MV-4-11 (cell line): ENCODE measurements at places on chromosomes 2 and 18.

DNA sequence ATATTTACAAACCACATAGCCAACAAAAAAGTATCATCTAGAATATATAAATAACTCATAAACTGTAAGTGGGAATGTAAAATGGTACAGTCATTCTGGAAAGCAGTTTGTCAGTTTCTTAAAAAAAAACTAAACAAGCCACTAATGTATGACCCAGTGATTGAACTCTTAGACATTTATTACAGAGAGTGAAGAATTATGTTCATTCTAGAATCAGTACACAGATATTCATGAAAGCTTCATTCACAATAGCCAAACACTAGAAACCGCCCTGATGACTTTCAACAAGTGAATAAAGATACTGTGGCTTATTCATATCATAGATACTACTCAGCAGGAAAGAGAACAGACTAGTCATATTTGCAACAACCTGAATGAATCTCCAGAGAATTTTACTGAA is 1541.5 kb downstream of the LRP1B start:
- DNase-seq, result no peak

GRCh38 chr2:119433636-119434327 is 2.1 kb downstream of the TMEM37 start:
- DNase-seq, result no peak

DNA sequence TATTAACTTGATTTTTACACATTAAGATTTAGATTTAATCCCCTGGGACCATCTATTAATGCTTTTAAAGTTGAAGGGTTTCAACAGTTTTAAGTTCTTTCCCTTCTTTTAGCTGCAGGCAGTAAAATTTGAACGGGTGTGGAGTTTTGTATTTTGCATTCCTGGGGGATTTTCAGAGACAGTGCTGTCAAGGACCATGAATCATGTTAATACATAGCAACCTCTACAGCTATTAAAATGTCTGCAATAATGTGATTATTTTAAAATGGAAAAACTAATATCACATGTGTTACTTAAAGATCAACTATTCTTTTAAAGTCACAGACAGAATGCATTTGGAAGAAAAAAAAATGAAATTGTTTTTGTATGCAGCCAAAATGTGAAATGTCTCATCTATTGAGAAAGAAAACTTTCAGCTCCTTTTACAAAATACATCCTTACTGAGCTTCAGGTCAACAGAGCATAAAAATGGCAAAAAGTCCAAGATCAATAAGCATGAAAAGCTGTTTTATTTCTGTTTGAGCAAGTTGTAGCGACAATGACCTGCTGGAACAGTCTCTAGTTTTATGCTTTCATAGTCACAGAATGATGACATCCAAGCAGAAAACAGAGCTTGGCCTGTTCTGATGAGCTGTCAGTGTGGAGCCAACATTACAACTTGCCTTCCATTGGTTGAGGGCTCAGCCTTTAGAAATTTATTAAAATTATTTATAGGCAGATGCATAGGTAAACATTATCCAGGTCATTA is 21.6 kb upstream of the ZNF521 start:
- no peak for DNase-seq

DNA sequence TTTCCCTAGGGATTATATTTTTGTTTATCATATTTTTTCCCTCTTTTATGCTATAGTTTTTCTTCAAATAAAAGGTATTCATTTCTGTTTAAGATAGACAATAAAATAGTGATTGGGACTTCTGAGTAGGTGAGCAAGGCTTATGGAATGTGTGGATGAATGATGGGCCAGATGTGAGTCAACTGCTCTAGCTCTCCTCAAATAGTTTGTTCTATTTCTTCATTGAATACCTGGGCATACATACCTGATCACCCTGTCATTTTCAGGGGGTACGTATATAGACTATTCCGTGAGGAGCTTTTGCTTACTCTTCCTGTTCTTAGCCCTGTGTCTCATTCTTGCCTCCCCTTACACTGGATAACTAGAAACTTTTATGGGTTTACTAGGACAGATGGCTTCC is 41.9 kb downstream of the BABAM2 start:
- DNase-seq, result no peak

DNA sequence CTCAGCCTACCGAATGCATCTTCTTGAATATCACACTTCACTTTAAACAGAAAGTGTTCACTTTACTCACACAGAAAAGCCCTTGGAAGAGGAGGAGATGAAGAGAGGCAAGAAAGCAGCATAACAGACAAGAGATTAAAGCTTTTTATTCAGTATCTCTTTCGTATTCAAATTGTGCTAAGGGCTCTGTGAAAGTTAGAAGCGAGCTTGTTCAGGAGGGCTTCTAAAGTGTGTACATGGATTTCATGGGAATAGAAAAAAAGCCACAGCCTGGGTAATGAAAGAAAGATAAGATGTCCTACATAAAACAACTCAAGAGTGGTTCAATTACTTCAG is 531.9 kb downstream of the TMEM182 start:
- no peak for DNase-seq

GRCh38 chr2:173749315-173749714 is 215.9 kb downstream of the SP3 start:
- DNase-seq, result no peak

DNA sequence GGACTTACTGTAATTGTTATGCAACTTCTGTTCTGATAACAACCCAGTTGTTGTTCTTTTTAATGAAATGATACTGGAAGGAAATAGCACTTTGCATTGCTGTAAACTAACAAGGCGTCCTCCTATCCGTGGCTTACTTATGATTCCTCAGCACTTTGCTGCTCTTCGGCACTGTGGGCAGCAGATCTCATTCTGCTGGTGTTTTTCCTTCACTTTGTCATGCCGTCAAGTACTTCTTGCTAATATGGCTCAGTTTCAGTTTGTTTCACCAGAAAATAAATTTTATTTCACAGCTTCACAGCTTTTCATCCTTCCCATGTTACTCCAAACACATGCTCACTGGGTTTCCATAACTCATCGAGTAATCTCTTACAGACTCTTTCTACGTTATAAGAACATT is 289.3 kb downstream of the MEIS1 start:
- no peak for DNase-seq

GRCh38 chr2:26412091-26412673 is 10.5 kb downstream of the DRC1 start:
- peak; percentile 91 for DNase-seq

DNA sequence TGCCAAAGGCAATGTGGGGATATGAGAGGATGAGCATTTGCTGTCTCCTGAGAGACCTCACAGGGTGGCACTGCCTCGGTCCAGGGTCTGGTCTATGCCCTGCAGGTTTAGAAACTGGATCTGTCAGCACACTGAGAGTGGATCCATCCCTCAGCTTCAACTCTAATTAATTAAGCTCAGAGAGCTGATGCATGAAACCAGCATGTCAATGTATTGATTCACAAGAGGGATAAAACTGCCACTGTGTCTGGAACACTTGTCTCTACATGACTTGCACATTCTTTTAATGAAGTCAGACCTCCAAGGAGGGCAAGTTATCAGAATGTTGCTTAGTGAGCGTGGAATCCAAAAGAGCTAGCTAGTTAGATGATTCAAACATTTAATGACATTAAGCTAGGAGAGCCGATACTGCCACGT is 22.5 kb upstream of the POLE4 start:
- DNase-seq, result no peak

- DNase-seq, result no peak
These were observed 73.2 kb downstream of the KLHL29 start for GRCh38 chr2:23457990-23458682.

GRCh38 chr2:47666332-47666731 is 116.6 kb upstream of the MSH6 start:
- DNase-seq, result no peak

DNA sequence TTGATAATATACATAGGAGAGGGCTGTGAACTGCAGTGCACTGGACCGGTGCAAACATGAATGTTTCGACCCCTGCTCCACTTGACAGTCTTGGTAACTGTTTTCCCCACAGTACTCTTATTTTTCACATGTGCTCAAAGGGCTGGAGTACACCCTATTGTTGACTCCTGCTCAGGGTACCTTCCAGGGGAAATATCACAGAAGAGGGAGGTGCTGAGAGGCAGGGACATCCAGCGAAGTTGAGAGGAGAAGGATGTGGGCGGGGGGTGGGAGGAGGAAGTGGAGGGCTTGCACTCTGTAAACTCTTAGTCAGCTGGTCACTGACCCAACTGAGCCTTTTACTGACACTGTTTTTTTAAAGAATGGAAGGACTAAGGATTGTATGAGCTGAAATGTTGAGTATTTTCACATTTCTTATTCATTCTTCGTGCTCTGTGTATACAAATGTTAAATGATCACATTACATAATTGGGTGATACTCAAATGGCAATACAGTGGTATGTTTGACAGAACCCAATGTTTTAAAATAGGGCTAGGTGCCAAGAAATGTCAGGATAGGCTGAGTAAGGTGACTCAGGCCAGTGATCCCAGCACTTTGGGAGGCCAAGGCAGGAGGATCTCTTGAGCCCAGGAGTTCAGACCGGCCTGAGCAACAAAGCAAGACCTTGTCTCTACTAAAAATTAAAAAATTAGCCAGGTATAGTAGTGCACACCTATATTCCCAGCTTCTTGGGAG is 10.0 kb downstream of the INPP4A start:
- peak; percentile 65 for DNase-seq

DNA sequence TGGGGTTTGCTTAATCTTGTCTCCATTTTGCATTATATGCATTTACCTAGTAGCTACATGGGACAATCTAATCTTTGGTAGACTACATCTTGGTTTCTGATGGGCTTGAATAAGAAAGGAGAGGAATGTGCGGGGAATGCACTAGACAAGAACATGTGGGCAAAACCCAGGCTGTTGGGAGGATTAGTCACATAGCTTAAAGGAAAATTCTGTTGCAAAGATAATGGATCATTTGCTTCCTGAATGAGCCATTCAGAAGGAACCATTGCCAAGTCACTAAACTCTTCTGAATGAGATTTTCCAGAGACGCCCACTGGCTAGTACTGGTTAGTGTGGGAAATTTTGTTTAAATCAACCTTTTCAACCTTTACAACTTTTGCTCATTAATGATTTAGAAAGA is 84.8 kb downstream of the OSBPL6 start:
- no peak for DNase-seq

GRCh38 chr2:79714283-79714682 is 201.4 kb downstream of the CTNNA2 start:
- no peak for DNase-seq

DNA sequence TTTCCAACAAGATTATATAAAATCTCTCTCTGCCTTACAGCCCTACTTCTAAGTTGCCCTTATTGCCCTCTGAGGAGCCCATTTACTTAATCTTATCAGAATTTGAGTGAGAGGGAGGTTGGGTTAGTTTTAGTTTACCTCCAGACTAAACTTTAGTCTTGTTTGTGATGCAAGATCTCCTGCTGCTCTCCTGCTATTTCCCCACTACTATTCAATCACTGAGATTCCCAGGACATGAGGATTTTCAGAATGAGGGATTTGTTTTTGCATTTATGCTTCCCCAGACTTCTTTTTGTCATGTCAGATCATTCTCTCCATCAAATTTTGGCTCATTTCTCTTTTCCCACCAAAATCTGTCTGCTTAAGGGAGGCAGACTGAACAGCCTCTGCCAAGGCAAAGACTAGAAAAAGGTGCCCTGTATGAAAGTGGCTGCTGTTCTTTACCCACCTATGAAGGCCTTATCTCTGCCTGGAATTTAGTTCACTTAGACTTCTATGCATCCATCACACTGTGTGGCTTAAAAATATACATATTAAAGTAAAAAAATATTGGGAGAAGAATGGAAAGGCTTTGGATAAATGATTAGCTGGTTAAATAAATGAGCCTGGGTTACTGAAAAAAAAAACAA is 401.3 kb downstream of the PID1 start:
- no peak for DNase-seq

DNA sequence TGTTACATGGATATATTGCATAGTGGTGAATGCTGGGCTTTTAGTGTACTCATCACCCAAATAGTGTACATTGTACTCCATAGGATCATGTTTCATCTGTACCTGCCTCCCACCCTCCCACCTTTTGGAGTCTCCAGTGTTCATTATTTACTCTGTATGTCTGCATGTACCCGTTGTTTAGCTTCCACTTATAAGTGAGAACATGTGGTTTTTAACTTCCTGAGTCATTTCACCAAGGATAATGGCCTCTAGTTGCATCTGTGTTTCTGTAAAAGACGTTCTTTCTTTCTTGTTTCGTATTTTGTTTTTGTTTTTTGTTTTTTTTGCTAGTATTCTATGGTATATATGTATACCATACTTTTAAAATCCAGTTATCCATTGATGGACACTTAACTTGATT is 107.5 kb downstream of the MSTN start:
- DNase-seq, result peak; percentile 21

DNA sequence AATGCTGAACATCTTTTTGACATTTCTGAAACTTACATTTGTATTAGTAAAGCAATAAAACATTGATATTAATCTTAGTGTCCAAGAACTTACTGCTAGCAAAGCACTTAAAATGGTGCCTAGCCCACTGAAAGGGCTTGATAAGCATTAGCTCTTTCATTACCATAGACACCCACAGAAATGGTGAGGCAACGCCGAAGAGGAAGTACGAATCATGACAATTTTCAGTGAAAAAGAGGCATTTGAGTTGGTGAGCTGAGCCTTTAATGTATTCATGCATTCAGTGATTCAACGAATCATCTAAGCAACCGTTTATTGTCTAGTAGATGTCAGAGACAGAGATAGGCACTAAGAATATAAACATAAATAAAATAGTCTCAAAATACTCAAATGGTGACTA is 101.1 kb downstream of the PIGN start:
- DNase-seq, result peak; percentile 79

- DNase-seq, result no peak
These were observed 95.1 kb downstream of the STRN start for GRCh38 chr2:36871068-36871707.

- DNase-seq, result peak; percentile 96
These were observed 2067.7 kb downstream of the SUCLG1 start for GRCh38 chr2:82391386-82391785.

- peak; percentile 53 for DNase-seq
These were observed 631 bp downstream of the GYPC start for GRCh38 chr2:126656431-126657147.

DNA sequence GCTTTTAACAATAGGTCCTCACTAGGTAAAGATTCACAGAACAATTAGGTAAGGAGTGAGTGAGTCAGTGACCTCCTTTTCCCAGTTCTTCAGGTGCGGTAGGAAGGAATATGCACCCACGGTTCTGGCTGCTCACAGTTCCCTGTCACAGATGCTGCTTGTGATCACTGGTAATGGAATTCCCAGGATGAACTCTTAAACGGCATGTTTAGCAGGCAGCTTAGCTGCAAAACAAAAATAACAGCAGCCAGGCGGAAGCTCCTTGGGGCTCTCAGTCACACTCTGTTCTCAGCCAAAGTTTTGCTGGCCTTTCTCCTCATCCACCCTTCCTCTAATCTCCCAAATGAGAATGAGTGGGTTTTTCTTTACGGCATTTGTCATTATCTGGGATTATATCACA is 274.5 kb downstream of the MYT1L start:
- no peak for DNase-seq

- no peak for DNase-seq
These were observed 184.4 kb downstream of the MYO3B start for GRCh38 chr2:170362313-170362870.

- no peak for DNase-seq
These were observed 140.8 kb downstream of the PTGR3 start for GRCh38 chr18:75067996-75068645.
